ENCODE measurements at places on chromosomes 6 and 20.
A peak's percentile ranks its signal among the peaks of the same experiment; 100 is the strongest.

GRCh38 chr6:113556775-113557174 is 300.4 kb upstream of the MARCKS start:
- DNase-seq = no peak

DNA sequence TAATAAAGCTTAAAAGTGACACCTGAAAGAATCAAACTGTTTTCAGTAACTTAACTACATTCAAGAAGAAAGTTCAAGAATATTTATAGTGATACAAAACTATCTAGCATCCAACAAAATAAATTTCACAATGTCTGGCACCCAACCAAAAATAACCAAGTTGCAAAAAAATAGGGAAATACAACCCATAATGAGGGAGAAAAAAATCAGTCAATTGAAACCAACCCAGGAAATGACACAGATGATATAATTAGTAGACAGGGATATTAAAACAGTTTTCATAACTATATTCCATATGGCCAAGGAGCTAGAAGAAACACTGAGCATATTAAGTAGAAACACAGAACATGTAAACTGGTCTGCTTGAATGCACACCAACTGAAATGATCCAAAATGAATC is 120.2 kb upstream of the BEND3 start:
- DNase-seq = no peak

DNA sequence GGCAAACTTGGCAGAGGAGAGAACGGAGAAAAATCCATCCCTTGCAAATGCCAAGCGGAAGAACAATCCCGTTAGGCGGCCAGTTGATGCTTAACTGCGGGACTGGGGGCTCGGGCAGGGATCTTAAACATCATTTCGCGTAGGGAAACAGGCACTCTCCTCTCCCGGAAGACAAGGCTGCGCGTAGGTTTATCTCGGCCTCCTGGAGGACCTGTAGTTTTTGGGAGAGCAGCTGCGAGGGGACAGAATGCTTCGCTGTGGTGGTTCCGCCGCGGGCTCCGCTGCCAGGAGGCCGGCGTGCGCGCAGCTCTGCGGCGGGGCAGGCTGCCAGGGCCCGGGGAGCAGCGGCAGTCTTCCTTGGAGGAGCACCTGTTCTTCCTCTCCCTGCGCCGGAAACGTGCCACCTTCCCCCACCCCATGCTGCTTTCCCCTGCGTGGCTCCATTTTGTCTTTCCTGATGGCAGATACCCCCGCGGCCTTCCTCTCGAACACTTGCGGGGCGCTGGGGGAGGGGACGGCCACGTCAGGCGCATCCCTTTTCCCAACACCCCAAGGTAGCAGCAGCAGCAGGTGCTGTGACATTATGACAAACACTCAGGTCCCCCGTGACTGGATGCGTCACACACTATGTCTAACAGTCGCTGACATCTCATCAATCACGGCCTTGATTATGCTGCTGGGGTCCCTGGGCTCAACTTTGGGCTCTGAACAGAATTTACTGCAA is 230.7 kb upstream of the BTBD3 start:
- no peak for DNase-seq

GRCh38 chr20:33680686-33681085 is 5.5 kb downstream of the E2F1 start:
- DNase-seq = no peak

GRCh38 chr6:123467392-123467791 is 169.4 kb downstream of the TRDN start:
- DNase-seq = no peak

DNA sequence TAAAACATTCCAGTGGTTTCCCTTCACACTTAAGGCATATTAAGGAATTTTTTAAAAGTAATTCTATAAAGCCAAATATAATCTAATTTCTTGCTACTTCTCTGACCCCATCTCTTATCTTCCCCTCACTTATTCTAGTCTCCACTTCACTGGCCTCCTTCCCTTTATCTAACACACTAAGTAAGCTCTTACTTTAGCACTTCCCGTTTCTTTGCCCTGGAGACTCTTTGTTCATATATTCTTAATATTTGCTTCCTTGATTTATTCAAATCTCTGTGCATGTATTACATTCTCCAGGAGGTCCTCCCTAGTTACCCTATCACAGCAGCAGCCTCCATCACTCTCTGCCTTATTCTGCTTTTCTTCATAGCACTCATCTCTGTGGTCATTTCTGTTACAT is 20.3 kb downstream of the GTPBP2 start:
- no peak for DNase-seq

- DNase-seq = peak; percentile 66
Measured at GRCh38 chr6:27495386-27496135, 22.7 kb upstream of the ZNF184 start.

- no peak for DNase-seq
Measured at GRCh38 chr6:31878726-31879125, at the start of gene SLC44A4. Gene SLC44A4 (minus strand): TSS chr6:31878997. CDS start chr6:31878980, 17 bp downstream.

DNA sequence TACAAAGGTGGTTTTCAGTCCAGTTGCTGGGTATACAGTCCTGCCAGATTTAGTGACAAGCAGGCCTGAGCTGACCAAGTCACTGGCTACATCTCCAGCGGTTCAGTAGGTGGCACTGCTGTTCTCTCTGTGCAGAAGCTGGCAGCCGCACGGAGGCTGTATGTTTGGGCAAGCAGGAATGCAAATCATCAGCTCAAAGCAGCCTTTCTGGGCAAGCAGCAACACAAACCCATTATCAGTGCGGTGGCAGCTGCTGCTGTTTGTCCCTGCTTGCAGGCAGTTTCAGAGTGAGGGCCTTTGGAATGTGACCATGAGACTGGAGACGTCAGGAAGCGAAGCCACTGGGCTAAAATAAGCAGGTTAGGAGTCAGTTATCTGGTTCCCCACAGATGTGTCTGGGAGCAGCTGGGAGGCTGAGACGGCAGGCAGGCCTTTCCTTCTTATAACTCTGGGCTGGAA is 72.5 kb downstream of the TXLNB start:
- peak; percentile 67 for DNase-seq

- no peak for DNase-seq
Measured at GRCh38 chr20:53059848-53060247, 87.7 kb downstream of the TSHZ2 start.

GRCh38 chr6:131755597-131755996 is 44.8 kb upstream of the CTAGE9 start:
- DNase-seq = no peak

- no peak for DNase-seq
Measured at GRCh38 chr6:153210083-153210482, 79.0 kb upstream of the RGS17 start.

GRCh38 chr6:22334778-22335177 is 37.9 kb upstream of the PRL start:
- no peak for DNase-seq
